ENCODE measurements at places on chromosomes 7 and 10.
A peak's percentile ranks its signal among the peaks of the same experiment; 100 is the strongest.

- no peak for DNase-seq
These were observed 94.0 kb downstream of the MBL2 start for GRCh38 chr10:52678611-52679010.

- no peak for DNase-seq
These were observed 17.7 kb upstream of the WIPI2 start for GRCh38 chr7:5172196-5172775.

DNA sequence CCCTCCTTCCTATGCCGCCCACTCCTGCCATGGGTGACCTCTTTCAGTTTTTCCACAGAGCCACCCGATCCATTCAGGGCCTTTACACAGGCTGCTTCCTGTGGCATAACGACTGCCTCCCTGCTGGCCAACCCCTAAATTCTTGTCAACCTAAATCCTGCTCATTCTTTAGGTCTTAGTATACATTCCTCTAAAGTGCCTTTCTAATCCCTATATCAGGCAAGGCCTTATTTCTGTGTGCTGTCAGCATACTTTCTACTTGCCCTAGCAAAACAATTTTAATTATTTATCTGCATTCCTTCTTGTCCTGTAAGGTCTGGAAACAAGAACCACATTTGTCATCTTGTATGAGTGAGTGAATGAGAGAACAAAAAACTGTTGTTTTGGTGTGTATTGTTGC, 132.4 kb downstream of the DNAH11 start:
- no peak for DNase-seq

DNA sequence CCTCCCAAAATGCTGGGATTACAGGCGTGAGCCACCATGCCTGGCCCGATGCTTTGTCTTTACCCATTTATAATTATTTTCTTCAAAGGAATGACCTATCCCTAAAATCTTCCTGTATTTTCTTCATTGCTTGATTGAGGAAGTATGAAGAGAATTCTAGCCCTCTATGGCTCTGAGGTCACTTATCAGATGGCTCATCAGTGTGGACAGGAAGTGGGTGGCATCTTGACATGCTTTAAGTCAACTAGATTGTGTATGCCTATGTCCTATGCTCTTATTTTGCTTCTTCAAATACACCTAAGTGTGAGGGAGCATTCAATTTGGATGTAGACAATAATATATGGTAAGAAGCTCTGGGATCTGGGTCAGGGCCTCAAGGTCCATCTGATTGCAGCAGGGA, 1020.5 kb downstream of the LRMDA start:
- no peak for DNase-seq

DNA sequence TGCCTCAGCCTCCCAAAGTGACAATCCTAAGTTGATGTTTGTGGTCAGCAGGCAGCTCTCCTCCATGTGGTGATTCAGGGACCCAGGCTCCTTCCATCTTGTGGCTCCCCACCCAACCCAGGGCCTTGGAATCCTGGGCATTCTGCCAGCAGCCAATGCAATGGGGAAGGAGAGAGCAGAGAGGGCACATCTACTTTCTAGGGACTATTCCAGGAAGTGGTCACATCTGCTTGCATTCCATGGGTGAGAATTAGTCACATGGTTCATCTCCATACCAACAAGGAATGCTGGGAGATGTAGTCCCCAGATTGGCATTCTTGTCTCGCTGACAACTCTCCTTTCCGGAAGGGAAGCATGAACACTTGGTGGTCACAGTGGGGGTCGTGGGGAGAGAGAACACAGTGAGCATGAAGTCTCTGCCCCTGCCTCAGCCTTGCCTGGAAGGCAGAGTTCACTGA, 9.9 kb upstream of the SRRM3 start:
- no peak for DNase-seq

DNA sequence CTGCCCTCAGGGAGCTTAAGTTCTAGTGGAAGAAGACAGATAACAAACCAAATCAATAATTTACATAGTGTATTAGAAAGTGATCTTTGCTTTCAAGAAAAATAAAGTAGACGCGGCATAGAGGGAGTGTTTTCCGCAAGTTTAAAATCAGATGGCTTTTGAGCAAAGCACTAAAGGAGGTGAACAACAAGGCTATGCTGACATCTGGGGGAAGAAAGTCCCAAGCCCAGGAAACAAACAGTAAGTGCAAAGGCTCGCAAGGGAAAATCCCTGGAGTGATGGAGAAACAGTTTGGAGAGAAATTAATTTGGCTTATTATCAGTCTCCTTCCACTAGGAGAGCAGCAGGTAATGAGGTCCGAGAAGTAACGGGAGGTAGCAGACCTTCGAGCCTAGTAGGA, 1.9 kb upstream of the CNNM2 start:
- DNase-seq: no peak

- DNase-seq: no peak
These were observed 83.0 kb upstream of the PHYHIPL start for GRCh38 chr10:59093461-59093860.

DNA sequence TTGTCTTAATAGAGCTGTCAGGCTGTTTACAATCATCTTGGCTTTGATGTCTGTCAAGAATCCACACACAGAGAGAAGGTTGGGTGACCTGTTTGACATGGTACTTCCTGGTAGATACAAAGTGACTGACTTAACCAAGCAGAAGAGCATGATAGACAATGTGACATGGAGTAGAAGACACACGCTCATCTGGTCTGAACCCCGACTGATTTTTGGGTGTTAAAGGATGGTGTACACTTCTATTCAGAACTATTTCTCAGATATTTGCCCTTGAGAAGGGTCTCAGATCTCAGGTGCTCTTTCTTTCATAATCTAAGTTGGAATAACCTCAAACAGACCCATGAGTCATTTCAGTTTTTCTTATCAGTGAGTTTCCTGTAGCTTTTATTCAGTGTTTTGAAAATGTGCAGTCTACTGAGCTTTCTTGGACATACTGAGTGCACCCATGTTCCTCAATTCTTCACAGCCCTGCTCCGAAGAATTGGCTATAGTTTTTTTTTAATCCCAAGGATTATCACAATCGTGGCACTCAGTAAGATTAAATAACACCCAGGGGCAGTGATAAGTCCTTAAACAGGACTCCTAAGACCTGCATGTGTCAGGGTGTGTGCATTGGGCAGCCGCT, 46.4 kb upstream of the NXPH1 start:
- no peak for DNase-seq

- DNase-seq: no peak
These were observed 54.8 kb downstream of the MPP7 start for GRCh38 chr10:28248092-28248491.

DNA sequence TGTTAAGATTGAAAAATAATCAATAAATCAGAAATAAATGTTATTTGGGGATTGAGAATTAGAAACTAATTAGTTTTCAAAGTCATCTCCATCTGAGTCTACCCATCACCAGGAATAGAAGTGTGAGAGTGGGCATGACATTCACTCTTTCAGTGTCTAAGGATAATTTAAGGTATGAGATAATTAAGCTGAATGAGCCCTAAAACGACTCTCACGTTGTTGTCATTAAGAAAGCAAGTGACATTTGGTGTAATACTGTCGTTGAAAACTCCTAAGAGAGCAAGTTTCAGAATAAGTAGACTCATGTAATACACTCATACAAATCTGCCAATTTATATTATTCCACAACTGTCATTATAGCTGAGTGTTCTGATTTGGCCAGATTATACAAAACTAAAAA, 7.1 kb downstream of the AGMO start:
- no peak for DNase-seq

DNA sequence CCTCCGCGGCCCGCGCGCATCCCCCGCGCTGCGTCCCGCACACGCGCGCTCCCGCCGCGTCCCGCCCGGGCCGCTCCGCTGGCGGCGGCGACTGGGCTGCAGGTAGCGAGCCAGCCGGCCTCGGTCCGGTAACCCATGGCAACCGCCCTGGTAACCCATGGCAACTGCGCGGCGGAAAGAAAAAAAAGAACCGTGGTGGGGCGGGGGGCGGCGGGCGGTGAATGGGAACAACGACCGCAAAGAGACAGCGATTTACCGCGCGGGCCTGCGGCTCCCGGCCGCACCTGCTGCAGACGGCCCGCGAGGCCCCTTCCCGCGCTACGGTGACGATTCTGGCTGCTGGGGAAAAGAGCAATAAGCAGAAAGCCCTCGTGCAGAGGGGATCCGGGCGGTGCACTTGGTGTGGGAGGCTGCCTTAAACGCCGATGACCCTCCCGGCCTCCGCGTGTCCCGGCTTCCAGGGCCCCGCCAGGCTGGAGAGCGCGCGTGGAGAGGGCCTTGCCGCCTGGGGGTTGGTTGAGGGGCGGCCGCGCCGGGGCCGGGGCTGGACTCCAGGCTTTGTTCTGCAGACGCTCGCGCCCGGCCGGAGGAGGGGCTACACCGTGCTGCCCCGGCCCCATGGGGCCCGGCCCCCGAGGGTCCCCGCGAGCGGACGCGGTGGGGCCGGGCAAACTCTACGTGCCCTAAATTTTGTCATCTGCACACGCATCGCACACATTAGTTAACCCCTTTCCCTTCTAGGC, 84.7 kb downstream of the SNX10 start:
- peak; percentile 56 for DNase-seq

DNA sequence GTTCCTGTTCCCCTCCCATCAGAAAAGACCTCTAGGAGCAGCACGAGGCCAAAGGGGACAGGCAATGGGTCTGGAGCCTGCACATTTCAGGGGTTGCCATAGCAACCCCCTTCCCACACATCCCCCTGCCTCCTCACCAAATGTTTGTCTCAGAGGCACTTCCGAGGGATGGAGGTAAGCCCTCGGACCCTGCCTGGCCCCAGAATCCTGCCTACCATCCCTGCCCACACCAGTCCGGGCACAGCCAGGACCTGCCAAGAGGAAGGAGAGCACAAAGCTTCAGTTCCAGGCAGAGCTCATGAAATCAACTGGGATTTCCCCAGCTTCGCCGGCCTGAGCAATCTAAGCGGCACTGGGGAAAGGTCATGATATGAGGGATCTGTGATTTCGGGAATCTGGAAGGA, 175.0 kb upstream of the PLXNA4 start:
- DNase-seq: no peak

- DNase-seq: no peak
These were observed 5.7 kb downstream of the GATA3 start for GRCh38 chr10:8060010-8060703.

- DNase-seq: no peak
These were observed 163.8 kb downstream of the GRK5 start for GRCh38 chr10:119370972-119371703.

DNA sequence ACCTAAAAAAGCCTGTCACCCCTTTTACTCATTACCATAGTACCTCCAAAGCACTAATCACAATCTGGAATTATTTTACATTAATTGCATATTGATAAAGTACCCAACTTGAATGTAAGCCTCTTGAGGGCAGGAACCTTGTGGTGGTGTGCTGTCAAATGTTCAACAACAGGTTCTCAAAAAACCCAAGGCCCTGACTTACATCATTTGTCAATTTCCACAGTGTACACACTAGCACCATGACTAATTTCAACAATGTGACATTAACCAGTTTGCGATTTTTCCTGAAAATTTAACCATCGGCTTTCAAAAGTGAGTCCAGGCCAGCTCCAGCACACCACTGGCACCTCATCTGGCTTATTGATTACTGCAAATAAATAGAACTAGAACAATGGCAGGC, 87.5 kb downstream of the SVOPL start:
- DNase-seq: no peak

DNA sequence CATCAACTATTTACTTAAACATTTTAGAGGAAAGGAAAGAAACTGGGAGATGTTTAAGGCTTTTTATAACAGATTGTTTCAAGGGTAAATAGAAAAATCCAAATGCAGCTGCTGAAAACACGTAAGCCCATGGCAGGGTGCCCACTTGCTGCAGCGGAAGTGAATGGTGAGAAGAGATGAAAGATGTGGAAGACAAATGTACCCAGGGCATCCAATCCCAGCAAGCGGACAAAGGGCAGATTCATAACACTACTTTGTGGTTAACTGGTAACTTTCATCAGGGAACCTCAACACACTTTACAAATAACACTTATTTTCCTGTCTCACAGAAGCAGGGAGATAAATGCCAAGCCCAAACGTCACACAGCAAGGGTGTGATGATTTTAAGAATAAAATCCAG, 358.4 kb downstream of the KCNMA1 start:
- no peak for DNase-seq

DNA sequence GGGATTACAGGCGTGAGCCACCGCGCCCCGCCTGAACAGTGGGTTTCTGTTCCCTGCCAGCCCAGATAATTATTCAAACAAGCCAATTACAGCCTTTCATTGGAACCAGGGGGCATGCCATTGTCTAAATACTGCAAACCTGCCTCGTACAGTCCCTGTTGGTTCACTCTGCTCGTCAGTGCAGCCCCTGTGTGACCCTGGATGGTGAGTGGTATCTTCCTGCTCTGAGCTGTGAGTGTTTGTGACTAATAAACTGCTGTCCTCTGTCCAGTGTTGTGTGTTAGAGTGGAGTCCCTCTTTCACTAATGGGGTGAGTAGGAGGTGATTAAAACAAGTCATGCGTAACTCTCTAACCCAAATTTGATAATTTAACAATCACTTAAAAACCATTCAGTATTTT, 176.5 kb upstream of the FAM3C start:
- DNase-seq: no peak

- DNase-seq: no peak
These were observed 858.7 kb downstream of the CCSER2 start for GRCh38 chr10:85187047-85187446.

GRCh38 chr7:123823898-123824753, 20.8 kb upstream of the HYAL4 start:
- no peak for DNase-seq

GRCh38 chr7:115933471-115933870, 97.1 kb downstream of the TFEC start:
- DNase-seq: no peak

GRCh38 chr10:118545381-118545780, 50.1 kb downstream of the PRLHR start:
- DNase-seq: no peak

- no peak for DNase-seq
These were observed 45.6 kb upstream of the TES start for GRCh38 chr7:116164552-116165306.

DNA sequence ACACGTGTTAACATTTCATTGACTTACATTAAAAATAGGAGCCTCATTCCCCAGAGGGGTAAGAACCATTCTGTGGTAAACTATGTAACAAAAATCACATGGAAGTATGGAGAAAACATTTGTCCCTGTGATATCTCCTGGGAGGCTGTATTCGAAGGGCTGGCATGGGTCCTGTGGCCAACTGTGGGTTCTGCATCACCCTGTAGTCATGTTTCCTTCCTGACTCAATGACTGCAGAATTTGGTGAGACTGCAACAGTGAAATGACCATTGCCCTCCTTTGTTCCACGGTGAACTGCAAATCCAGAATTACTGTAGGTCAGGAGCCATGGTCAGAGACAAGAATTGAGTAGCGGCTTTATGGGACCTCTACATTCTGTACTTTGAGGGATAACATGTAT, 3.6 kb upstream of the ZEB1 start:
- DNase-seq: no peak

DNA sequence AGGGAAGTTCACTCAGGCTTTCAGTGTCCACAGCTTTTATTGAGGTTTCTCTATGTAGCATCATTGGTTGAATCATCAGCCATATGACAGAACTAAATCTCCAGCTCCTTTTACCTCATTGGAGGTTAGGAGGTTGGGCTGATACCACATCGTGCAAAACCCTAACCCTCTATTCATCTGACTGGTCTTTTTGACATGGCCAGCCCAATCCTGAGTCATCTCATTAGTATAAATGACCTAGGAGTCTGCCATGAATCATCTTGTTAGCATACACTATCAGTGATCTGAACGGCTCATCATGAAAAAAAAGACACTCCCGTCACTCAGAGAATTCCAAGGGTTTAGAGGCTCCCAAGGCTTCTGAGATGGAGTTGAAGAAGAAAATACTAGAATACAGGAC, 669.8 kb upstream of the POT1 start:
- DNase-seq: peak; percentile 41

GRCh38 chr7:16078076-16078952, 343.0 kb downstream of the CRPPA start:
- peak; percentile 76 for DNase-seq
